ENCODE measurements at places on chromosomes 3 and 15.

DNA sequence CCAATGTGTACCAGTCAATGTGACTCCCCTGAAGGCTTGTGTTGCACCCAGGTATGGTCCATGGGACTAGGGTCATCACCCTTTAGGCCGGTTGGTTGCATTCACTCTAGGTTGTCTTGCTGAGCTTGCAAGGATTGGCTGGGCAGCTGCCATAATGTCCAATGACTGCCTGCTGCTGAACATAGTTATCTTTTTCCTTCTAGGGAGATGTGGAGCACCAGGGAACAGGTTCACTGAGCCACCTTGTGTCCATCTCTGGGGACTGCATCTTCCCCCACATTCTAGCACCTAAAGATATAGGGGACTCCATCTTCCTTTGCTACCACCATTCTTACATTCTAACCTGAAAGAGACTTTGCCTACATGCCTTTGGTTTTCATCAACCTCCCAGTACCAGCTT, 580.4 kb upstream of the TBL1XR1 start:
- peak; percentile 52 for DNase-seq

DNA sequence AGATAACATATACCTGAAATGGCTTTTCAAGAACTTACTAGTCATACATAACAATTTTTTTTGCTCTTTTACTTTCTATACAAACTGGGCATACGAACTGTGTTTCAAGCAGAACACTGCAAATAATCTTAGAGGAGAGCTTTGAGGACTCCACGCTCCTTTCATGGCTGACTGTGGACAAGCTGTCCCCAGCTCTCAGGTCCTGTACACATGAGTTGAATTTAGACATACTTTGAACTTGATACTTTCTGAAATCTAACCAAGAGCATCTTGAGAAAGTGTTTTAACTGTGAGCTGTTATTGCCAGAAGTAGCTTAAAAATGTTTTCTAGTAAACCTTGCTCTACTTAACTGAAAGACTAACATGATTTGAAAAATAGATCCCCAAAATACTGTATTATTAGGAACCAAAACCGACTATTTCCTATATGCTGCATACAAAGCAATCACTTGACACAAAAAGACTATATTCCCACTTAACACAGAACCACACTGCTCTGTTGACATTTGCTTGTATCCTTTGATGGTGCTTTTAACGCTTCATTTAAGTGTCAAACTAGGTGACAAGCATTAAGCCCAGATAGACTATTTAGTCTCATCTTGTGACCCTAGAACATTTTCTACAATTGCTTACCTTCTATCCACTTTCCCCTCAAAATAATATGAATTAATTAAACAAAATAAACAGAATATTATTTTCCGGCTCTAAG, 755.8 kb downstream of the ROBO1 start:
- no peak for DNase-seq

- no peak for DNase-seq
These were observed 12.7 kb upstream of the UBE3A start for GRCh38 chr15:25451501-25451900.

DNA sequence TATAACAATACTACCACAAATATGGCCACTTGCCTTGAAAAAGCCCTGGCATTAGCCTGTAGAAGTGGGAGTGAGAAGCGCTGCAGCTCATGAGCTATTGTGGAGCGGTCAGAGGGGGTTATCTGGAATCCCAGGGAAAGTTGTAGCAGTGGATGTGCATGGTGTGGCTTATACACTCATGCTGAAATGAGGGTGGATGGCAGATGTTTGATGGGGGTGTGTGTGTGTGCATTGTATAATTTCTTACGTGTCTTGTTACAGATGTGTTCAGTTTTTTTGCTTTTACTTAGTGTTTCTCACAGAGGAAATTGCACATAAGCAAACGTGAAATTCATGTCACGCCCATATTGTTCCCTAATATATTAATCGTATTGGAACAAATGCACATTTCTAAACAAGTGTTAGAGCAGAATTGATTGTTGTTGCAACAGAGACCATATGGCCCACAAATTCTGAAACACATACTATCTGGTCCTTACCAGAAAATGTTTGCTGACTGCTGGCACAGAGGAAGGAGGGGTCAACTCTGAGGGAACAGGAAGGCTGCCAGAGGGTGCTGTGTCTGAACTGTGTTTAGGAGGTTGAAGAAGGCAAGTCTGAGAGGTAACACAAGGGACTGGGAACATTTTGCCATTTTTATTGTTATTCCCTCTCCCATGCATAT, 200.0 kb upstream of the CFAP20DC start:
- DNase-seq = no peak

DNA sequence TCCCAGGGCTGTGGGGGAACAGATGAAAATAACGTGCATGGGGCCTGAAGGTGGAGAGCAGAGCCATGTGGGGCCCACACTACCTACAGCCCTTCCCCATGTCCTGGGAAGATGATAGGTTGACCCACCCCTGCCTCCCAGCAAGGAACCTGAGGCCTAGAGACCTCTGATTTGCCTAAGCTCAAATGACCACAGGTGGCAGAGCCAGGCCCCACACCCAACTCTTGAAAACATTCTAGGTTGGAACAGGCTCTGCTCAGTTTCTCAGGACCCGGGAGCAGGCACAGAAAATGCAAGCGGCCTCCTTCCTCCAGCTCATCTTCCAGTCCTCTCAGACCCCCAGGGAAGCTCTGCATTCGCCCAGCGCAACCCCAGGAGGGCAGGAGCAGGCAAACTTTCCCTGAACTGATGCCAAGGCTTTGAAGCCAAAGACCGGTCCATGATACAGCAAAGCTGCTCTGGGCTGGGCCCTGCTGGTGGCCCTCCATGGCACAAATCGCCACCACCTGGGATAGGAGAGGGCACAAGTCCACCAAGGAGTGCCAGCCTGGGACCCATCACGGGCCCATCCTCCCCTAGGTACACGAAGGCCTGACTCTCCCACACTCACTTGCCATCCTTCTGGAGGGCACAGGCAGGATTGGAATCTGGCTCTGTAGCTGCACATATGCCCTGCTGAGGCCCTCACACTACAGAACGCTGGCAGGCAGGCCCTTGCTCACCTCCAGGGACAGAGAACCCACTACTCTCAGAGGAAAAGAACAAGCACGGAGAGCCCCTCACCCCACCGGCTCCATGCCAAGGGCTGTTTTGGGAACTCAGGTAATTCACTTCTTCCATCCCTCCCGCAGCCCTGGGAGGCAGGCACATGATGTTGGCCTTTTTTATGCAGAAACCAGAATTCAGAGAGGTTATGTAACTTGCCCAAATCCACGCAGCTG, 51.0 kb upstream of the FURIN start:
- DNase-seq = no peak

DNA sequence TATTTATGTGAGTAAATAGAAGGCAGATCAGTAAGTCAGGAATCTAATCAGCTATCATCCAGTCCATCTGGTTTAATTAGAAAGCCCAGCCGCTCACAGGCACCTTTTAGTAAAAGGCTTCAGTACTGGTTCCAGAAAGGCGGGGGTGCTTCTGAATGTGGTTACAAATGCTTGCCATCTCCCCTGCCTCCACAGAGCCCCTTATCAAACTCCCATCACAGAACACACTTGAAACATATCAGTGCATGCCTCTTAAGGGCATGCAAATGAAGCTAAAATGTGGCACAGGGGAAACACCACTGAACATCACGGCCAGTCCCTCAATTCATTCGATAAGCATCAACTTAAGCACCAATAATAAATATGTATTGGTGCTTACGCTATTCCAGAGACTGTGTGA, 261.4 kb downstream of the RORA start:
- no peak for DNase-seq

All from astrocyte of the spinal cord (primary cell).